Left renal pelvis (tissue), 4 donors: ENCODE measurements at places on chromosomes 6 and 20.

DNA sequence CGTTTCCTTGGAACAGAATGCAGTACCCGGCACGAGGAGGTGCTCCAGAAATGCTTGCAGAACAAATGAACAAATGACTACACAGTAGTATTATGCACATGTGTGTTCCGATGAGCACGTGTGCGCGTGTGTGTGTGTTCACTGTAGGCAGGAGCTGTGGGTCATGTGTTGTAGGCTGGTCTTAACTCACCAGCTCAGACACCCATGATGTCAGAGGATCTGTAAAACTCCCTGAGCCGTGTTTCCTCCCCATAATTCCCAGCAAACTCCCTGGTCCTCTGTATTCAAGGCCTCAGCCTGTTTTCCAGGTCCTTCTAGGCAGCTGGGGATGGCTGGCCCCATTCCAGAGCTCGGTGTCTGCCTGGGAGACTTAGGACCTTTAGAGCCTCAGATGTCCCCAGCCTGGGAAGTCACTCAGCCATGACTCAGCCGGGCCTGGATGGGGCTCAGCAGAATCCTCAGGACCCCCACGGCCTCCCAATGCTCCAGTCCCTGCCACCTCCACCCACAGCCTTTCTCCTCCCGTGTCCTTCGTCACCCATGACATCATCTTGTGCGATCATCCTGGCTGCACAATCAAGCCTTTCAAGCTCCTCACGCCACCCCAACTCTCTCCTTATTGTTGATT lies 475.0 kb upstream of the SULF2 start:
- DNase-seq = no peak

DNA sequence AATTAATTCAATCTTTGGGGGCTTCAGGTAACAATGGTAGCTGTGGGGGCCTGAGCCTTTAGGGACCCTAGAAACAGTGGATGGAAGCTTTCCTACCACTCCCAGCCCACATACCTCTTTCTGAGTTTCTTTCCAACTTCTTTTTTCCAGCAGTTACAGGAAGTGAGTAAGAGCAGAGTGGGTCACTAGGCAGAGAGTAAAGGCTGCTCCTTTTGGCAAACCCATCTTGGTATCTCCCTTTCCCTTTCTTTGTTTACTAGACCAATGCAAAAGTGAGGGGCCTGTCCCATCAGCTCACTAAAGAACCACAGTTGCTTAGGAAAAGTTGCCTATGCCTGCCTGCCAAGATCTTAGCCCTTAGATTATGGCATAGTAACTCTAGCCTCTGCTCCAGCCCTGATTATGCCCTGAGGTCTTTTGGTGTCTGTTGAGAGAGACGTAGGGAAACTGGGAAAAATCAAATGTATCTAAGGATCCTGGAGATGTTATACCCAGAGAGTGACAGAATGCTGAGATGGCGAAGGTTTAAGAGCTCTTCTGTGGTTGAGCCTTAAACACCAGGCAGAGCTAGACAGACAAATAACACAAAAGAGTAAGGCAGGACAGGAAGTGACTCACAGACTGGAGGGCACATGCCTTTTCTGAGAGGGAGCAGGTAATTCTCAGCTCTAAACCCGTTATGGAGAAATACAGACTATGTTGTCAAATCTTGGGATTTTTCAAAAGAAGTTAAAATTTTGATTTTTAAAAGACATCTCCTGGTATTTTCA lies 31.3 kb downstream of the TRMT6 start:
- no peak for DNase-seq

- DNase-seq = no peak
Measured at GRCh38 chr6:96171112-96171511, 155.3 kb downstream of the FUT9 start.

DNA sequence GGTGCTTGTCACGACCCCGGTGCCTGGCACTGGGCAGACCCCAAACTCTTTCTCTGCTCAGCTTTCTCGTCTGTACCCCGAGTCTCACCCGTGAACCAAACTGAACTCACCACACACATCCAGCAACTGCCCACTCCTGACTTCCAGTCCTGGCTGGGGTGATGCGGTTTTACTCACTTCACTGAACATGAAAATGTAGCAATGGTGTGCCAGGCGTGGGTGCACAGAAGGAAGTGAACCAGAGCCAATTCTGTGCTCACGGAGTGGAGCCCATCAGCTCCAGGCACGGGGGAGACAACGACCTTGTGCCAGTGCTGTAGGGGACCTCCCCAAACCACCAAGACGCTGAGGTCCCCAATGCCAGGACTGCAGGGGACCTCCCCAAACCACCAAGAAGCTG lies 78.7 kb upstream of the AFDN start:
- DNase-seq = no peak

DNA sequence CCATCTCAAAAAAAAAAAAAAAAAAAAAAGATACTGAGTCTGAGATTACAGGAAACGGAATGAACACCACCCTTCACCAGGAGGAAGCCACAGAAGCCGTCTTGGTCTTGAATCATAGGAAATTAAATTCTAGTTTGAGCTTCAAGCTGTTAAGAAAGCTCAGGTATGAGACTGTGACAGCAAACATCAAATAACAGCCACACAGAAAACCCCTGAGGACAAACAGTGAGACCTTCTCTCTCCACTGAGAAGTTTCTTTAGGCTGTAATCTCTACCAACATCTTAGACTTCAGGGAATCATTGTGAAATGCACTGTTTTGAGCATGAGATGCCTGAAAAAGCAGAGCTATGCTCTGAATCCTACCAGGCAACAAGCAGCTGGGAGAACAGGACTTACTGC lies 30.8 kb downstream of the PDE10A start:
- DNase-seq = no peak

GRCh38 chr6:142130814-142131213 lies 1.9 kb upstream of the GJE1 start:
- no peak for DNase-seq

GRCh38 chr6:108133594-108134179 lies 32.1 kb upstream of the NR2E1 start:
- DNase-seq = no peak

DNA sequence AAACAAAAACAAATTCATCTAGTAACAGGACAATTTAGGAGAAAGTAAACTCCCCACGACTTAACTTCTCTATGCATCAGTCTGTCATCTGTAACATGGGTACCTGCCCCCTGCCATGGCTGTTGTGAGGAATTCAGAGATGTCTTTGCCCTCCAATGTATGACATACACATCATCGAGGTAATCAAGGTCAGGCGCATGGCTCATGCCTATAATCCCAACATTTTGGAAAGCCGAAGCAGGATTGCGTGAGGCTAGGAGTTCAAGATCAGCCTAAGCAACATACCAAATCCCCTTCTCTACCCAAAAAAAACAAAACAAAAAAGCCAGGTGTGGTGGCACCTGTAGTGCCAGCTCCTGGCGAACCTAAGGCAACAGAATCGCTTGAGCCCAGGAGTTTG lies 9.0 kb downstream of the EEF1A1 start:
- DNase-seq = no peak

- no peak for DNase-seq
Measured at GRCh38 chr20:34268851-34269636, 27.8 kb downstream of the ASIP start.

DNA sequence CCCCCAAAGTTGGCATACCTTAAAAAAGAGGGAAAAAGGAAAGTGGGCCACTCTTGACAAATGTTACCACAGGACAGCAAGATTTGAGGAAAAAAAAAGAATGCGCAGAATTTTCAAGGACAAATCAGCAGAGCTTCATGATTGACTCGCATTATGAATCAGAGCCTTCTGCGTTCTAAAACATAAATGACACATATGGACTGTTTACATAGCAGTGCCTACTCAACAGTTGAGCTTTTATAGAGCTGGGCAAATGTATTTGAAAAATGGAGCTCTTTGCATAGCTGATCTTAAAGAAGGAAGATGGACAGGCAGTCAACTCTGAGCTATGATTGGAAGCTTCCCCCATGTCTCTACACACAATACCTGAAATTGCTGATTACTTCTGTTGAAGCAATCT lies 213.2 kb upstream of the NT5E start:
- DNase-seq = no peak

DNA sequence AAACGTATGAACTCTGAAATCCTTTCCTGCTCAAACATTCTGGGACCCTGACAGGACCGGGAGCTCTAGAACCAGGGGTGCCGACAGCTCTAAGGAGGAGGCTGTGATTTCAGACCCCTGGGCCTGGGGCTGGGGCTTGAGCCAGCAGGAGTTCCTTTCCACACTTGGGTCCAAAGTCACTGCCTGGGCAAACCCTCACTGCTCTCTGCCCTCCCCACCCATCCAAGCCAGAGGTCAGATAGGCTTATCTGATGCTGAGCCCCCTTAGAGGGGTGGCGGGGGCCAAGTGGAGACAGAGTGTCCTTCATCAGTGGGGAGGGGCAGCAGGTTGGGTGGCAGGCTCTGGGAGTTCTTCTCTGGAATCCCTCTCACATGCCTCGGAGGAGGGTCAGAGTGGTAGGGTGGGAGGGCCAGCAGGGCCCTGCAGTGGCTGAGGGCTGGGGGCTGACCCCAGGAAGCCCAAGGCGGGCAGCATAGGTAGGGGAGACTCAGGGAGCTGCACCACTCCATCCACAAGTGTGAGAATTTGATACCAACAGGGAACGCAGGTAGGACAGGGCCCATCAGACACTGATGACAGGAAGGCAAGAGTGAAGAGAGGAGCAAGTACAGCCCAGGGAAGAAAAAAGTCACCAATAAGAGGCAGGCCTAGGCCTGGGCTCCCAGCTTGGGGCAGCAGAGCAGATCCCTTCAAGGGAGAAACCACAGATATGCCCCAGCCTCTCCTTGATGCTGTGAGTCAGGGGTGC lies 121.0 kb downstream of the MRPL14 start:
- no peak for DNase-seq
